ENCODE measurements at places on chromosomes 7 and 10.

DNA sequence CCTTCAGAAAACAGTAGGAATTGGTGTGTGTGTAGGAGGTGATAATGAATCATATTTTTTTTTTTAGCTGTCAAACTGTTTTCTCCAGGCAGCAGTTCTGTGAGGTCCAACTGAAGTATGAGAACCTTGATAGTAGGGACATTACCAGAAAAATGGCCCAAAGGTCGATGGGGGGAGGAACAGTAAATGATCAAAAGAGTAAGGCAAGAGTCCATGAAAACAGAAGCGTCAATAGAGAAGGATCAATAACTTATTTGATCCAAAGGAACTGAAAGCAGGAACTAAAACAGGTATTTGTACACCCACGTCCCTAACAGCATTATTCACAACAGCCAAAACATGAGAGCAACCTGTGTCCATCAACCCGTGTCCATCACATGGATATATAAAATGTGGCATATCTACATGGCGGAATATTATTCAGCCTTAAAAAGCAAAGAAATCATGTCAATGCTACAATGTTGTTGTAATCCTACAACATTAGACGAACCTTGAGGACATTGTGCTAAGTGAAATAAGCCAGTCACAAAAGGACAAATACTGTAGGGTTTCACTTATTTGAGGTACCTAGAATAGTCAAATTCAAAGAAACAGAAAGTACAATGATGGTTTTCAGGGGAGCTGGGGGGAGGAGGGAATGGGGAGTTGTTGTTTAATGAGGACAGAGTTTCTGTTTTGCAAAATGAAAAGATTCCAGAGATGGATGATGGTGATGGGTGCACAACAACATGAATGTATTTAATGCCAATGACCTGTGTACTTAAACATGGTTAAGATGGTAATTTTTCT is 214.0 kb upstream of the KLF14 start:
- DNase-seq: no peak

DNA sequence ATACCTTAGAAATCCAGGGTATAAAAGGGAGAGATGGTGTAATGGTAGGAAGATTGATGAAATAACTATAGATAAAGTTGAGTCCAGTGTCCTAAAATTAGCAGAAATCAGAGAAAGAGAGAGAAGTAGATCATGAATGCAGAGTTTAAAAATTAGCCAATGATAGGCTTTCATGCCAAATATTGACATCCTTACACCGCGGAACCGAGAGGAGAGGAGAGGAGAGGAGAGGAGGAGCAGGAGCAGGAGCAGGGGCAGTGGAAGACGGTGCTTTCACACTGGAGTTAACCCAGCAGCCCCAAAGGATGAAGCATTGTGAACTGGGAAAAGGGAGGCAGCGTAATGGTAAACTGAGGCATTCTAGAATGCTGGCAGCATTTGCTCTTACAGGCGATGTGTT is 34.2 kb upstream of the LAMB4 start:
- DNase-seq: no peak

- DNase-seq: no peak
Measured at GRCh38 chr7:34277016-34277802, 371.9 kb downstream of the BMPER start.

GRCh38 chr7:148436571-148436970 is 154.0 kb upstream of the C7orf33 start:
- no peak for DNase-seq

- DNase-seq: no peak
Measured at GRCh38 chr10:33276282-33276923, 58.1 kb downstream of the NRP1 start.

- DNase-seq: no peak
Measured at GRCh38 chr7:153432063-153432462, 620.1 kb upstream of the DPP6 start.

DNA sequence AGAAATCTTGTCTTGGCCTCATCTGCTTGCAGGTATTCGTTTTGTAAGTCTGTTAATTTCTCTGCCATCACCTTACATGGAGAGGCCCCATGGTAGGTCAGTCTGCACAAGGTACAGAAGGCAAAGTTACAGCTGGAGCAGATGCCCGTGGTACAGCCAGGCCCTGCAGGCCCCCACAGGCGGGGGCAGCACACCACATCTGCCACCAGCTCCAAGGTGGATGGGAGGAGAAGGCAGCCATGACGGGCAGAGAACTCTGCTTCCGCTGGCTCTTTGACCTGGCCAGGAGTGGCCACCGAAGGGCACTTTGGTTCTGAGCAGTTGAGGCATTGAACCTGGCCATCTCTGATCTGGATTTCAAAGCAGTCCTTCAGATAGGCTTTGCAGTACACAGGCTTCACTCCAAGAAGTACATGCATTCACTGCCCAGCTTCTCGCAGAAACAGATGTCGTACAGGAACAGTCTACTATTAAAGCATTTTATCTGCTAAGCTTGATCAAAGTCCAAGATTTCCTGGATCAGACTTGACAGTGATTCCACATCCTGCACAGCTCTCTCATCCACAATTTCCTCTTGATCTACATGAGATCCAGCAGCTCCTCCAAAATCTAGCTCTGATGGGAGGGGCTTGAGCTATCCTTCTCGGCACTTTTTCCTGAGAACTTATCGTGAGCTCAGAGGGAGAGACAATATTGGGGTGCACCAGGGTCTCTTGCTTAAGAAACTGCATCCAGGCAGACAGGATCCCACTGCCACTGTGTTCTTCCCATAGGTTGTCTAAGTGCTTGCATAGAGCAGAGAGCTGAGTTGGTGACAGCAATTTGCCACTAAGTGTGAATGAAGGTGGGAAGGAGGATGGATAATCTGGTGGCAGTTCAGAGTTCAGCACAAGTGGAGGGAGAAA is 120.7 kb downstream of the TRRAP start:
- no peak for DNase-seq

DNA sequence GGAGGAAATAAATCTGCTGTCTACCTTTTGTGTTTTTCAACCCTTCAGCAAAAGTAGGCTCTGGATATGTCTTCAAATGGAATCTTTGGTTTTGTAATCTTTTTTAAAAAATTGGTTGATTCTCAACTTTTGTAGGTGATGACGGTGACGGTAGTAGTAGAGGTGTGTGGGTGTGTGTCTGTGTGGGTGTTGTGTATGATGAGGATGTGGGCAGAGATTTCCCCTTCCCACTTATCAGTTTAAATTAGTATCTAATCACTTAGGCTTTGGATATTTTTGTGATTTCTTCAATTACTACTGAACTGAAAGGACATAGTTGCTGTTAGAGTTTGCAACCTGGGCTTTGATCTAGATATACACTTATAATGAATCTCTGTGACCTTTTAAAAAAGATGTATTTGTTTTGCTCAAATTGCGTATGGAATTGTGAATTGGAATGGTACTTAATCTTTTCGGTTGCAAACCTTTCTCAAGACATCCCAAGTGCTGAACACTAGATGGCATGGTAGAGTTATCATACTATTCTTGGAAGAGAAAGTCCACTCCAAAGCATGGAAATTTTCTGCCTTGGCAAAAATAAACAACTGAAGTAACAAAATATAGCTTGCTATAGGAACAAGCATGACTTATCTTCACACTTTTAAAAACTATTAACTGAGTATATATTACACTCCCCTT is 51.9 kb upstream of the A1CF start:
- no peak for DNase-seq

DNA sequence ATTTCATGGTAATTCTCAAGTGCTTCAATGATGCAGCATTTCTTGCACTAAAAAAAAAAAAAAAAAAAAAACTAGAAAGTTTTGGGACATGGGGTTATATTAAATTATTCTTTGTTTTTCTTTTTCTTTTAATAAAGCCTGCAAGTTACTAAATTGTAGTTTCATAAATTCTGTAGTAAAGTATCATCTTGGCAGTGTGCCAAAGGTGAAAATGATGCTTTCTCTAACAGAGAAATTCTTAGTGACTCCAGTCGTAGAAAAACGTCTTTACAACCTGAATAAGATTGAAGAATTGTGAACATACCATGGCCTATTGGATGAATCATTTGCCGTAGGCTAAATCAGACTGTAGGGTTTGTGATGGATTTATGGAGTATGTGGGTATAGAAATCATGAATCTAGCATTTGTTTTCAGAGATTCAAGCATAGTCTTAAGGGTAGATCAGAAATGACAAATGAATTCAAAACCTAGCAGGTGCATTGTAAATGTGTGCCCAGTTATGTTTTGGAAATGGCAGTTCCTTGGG is 27.1 kb downstream of the RBM17 start:
- DNase-seq: no peak

DNA sequence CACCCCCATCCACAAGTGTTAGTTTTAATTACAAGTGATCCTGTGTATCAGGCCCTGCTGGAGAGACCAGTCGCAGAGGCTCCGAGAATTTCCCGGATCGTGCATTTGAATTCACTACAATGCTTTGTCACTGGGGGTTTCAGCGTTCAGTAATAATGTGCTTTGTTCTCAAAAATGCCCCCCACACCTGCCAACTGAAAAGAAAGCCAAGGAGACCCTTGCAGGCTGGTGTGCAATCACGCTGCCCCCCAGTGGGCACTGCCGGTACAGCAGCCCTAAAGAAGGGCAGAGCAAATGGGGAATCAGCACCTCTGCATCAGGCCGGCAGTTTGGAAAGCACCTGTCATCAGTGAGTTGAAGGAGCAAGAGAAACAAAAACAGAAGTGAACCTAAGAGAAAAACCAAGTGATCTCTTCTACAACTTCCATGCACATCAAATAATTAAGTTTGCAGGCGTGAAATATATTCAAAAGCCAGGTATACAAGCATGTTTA is 177.6 kb downstream of the PARD3 start:
- DNase-seq: peak; percentile 12

GRCh38 chr10:88392222-88392621 is 190.9 kb downstream of the RNLS start:
- DNase-seq: no peak

- no peak for DNase-seq
Measured at GRCh38 chr10:4643471-4643870, 182.5 kb upstream of the AKR1E2 start.

DNA sequence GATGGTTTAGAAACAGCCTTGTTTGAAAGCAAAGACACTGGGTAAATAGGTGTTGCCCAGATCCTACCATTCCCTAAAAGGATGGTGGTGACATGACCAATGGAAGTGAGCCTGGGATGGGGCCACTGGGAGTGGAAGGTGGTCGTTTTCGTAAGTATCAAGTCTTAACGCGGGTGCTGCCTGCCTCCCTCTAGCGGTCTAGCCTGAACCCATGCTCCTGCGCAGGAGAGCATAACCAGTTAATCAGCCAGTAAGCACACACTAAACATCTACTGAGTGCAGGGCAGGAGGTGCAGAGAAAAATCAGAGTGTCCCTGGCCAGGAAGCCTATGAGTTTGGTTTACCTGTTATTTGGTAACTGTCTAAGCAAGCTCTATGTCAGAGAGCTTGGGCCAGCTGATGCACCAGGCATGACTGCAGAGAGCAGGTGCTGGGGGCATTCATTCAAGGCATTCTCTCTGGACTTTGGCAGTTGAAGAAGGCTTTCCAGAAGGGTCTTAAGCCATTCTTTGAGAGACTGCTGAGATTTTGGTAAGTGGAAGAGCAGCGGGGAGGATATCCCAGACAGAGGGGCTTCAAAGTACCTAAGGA is 930 bp downstream of the GARIN1A start:
- no peak for DNase-seq

DNA sequence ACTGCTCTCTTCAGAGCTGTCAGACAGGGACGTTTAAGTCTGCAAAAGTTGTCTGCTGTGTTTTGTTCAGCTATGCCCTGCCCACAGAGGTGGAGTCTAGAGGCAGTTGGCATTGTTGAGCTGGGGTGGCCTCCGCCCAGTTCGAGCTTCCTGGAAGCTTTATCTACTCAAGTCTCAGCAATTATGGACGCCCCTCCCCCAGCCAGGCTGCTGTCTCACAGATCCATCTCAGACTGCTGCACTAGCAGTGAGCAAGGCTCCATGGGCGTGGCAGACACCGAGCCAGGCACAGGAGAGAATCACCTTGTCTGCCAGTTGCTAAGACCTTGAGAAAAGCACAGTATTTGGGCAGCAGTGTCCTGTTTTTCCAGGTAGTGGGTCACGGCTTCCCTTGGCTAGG is 98.1 kb downstream of the SDHAF3 start:
- DNase-seq: no peak

- no peak for DNase-seq
Measured at GRCh38 chr10:71783917-71784678, 10.8 kb upstream of the VSIR start.

- DNase-seq: no peak
Measured at GRCh38 chr10:99984211-99985034, 25.3 kb downstream of the DNMBP start.
